ENCODE measurements at places on chromosomes 3 and 15.

- no peak for DNase-seq
Measured at GRCh38 chr3:111907151-111907550, 48.1 kb downstream of the PHLDB2 start.

- DNase-seq, result no peak
Measured at GRCh38 chr3:170274641-170275040, 52.4 kb downstream of the PRKCI start.

DNA sequence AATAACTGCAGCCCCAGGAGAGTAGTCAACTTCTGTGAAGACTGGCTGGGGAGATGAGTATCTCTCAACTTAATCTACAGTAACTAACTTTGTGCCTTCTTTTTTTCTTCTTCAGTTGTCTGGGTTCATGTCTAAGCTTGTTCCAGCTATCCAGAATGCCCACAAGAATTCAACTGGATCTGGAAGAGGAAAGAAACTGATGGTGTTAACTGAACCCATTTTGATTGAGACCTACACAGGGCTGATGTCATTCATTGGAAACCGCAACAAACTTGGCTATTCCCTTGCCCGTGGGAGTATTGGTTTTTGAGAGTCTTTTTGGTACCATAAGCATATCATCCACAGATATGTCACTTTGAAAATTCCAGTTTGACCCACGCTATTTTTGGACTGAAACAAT lies 148.7 kb downstream of the TPRG1 start:
- no peak for DNase-seq

DNA sequence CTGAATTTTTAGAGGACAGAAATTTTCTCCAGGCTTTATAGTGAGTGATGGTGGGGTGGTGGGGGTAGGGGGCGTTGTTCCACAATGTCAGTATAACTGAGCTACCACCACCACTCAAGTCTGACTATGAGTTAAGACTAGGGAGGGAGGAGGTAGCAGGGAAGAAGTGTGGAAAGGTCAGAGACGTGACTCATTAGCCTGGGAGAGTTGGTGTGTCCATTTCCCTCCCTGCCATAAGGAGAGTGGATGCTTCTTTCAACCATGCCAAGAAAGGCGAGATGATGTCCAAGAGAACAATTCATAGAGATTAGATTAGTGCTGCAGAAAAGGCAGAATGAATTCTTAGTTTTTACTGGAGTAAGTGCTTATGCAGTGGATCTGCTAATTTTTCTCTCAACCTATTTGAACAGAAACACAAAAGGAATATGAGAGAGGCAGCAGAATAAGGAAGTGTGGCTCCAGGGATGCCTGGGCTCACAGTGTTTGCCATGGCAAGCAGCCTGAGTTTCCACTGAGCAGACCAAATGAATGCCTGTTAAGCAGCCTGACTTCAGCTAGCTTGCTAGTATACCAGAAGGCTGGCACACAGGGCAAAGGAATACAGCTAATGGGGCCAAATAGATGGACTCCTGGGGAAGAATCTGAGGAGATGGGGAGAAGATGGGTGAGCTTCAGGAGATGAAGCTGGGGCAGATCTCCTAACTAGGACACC lies 708.9 kb downstream of the NTRK3 start:
- DNase-seq, result no peak

GRCh38 chr3:3799173-3800079 lies at the start of gene LRRN1:
LRRN1 (plus strand) TSS chr3:3799431; CDS start chr3:3844642, 45,211 bp downstream.
- no peak for DNase-seq

GRCh38 chr3:172478116-172478515 lies 29.9 kb upstream of the GHSR start:
- no peak for DNase-seq

GRCh38 chr3:108089579-108089978 lies 1.3 kb downstream of the CD47 start:
- no peak for DNase-seq

DNA sequence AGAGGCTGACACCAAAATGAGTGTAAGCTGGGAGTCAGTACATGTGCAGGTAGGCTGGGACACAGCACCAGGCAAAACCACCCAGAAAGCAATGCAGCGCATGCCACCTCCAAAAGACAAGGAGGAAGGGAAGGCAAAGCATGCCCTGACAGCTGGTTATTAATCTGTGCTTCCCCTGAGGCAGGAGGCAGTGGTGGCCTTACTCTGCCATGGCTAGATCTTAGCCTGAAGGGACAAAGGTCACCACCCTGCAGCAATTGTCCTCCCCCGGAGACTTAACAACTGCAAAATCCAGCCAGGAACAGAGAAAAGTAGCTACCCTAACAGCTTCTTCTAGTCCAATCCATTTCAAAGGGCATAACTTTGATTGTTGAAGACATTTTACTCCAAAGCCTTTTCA lies 73.7 kb downstream of the PLD1 start:
- no peak for DNase-seq

DNA sequence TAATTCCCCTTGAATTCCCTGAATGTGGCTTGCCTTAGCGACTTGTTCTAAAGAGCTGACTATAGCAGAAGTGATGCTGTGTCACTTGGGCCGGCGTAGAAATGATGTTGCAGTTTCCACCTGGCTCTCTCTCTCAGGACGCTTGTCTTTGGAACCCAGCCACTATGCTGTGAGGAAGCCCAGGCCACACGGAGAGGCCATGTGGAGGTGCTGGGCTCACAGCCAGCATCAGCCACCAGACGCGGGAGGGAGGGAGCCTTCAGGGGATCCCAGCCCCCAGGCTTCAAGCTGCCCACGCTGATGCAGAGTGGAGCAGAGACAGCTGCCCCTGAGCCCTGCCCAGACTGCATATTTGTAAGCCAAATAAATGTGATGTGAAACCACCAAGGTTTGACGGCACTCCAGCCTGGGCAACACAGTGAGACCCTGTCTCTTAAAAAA lies 18.6 kb downstream of the RNU5B-1 start:
- no peak for DNase-seq

DNA sequence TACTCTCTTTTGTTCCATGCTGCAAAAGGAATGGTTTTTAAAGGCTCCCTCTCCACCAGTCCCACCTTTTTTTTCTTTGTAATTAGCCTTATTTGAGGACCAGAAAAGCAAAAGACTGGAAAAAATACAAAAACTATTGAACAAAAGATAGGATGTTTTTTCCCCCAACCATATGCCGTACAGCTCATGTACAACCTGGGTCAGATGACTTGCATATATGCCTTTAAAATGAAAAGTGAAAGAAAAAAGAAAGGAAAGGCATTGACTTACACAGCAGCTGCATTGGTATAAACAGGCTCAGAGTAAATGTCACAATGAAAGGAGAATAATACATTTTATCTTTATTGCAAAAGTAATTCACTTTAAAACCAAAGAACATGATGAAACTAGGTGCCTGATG lies 69.5 kb upstream of the CMC1 start:
- no peak for DNase-seq

DNA sequence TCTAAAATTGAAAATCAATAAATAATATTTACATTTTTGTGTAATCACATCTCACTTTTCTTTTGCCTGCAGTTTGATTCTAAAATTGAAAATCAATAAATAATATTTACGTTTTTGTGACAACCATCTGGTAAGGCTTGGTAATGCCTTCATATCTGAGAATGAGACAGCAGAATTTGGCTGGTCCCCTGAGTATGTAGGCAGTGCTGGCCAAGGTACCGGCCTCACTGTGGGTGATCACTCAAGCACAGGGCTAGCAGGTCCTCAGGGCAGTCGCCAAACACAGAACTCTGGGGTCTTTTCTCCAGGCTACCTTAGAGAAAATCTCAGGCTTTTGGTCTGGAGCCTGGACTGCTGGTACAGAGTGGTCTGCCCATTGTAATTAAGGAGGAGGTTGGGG lies 26.2 kb downstream of the RTP3 start:
- DNase-seq, result no peak

DNA sequence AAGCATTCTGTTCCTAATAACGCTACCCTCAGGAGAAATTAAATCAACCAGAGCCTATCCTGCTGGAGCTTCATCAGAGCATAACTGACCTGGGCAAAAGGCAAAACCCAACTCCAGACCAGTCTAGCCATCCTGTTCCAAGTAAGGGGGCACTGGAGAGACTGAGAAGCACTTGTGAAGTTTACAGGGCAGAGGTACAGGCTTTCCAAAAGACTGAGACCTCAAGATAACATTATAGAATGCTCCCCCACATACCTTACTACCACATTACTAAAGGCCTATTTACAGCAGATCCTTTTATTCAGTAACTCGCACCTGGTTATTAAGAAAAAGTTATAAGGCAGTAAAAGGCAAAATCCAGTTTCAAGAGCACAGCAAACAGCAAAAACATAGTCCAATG lies 35.5 kb downstream of the RFX7 start:
- DNase-seq, result no peak

DNA sequence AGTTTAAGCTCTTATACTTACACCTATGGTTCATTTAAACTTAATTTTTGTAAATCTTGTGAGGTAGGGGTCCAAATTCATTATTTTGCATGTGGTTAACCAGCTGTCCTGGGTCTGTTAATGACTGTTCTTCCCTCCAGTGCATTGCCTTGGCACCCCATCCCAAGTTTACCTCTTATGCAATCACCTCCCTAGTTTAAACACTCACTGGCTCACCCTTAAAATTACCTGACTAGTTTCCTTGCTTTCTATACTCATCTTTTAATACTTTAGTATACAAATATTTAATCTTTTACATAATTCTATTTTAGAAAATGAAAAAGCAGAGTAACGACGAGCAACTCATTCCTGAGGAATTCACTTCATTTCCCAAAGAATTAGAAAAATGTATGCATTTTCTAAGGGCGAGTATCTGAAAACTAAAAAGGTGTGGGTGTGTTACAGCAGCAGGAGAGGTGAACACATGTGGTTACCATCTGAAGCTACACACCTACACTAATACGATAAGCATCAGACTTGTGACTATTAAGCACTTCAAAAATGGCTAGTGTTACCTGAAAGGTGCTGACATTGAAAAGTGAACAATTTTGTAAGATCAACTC lies 33.7 kb downstream of the TJP1 start:
- no peak for DNase-seq

DNA sequence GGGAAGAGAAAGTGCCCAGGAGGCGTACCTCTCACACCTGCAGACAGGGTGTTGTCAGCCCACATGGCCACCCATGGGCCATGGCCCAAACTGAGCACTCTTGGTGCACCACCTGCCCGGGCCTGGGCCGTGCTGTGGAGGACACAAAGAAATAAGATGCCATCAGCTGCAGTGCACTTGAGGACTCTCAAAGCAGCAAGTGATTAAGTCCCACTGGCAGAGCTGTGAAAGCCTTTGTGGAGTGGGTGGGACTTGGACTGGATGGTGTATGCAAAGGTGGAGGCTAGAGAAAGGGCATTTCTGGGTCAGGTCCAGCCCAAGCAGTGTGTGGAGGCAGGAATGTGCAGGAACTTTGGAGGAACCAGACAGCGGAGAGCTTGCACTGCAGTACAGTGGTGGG lies 122.3 kb downstream of the MEGF11 start:
- DNase-seq, result no peak

GRCh38 chr15:60255390-60255789 lies 142.4 kb downstream of the ANXA2 start:
- DNase-seq, result no peak

DNA sequence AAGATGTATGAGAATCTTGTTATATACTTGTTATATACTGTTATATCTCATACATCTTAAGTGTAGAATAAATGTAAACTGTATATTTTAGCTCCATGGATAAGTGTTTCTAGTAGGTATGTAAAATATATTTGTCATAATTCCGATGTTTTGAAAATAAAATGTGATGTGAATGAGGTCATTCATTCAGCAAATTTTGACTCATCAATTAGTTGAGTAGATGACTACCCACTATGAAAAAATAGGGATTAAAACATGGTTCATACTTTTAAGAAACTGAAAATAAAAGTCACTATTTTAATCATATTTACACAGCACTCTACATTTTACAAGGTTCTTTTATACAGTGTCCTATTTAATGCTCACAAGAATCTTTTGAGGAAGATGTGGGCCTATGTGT lies 28.4 kb upstream of the CNTN3 start:
- no peak for DNase-seq

DNA sequence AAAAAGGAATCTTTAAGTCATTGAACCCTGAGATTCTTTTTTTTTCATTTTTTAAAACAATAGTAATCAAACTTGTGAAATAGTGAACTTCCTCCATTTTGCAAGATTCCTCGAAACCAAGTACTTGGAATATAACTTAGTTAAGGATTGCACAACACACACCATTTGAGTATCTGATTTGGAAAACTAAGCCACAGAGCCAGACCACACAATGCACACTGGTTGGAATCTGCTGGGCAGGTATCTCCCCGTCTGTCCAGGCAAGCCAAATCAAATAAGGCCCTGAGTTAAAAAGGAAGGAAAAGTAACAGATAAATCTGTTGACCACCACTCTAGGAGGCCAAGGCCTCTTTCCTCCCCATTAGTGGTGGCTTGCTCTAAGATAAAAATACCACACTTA lies 177.5 kb upstream of the ICE2 start:
- DNase-seq, result no peak

DNA sequence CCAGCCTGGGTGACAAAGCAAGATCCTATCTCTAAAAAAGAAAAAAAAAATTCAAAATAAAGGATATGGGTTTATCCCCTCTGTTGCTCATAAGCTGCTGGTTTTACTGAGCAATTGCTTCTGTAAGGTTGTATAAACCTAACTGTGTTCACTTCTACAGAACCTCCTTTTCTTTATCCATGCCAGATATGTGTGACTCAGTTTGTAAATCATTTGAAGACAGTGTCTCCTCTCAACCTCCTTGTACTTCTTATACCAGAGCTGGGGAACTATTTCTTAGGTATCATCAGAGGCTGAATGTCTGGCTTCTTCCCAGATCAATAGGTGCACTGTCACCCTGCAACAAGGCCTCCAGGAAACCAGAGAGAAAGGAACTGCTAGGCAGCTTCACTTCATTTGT lies 273.8 kb downstream of the CD47 start:
- DNase-seq, result no peak

GRCh38 chr3:59240666-59241255 lies 190.9 kb upstream of the CFAP20DC start:
- DNase-seq, result no peak

DNA sequence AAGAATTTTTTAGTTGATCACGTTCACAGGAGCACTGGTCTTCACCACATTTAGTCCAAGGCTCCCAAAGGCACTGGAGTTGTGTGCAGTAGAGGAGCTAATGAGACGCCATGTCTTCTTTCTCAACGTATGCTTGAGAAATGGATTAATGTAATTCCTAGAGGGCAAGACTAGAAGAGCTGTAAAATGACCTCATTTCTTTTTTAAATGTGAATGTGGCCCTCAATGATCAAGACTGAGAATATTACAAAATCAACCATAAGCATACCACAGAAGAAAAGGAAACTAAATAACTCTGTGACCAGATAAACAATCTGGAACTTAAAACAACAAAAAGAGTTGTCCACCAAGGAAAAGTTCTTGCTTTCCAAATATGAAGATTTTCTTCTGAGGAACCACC lies 112.1 kb upstream of the THBS1 start:
- DNase-seq, result no peak

DNA sequence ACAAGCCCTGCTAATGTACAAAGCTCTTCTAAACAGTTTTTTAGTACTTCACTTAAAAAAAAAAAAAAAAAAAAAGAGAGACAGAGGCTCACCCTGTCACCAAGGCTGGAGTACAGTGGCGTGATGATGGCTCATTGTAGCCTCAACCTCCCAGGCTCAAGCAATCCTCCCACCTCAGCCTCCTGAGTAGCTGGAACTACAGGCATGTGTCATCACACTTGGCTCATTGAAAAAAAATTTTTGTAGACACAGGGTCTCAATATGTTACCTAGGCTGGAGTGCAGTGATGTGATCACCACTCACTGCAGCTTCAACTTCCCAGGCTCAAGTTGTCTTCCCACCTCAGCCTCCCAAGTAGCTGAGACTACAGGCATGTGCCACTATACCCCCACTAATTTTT lies 47.6 kb upstream of the HEG1 start:
- no peak for DNase-seq
